ENCODE measurements at places on chromosomes 6 and 20.

DNA sequence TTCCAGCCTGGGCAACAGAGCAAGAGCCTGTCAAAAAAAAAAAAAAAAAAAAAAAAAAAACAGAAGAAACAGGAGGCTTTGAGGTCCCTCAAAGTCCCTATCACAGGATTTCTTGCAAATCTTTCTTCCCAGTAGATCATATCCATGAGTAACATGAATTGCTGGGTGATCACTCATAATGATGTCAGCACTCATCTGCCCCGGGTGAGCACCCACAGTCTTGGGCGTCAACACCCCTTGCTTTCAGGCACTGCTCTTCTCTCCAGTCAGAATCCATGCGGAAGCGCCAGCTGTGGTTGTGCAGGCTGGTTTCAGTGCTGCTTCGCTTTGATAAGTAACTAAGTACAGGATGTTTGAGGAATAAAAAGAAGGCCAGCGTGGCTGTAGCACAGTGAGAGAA is 40.2 kb upstream of the INSM1 start:
- no peak for DNase-seq

DNA sequence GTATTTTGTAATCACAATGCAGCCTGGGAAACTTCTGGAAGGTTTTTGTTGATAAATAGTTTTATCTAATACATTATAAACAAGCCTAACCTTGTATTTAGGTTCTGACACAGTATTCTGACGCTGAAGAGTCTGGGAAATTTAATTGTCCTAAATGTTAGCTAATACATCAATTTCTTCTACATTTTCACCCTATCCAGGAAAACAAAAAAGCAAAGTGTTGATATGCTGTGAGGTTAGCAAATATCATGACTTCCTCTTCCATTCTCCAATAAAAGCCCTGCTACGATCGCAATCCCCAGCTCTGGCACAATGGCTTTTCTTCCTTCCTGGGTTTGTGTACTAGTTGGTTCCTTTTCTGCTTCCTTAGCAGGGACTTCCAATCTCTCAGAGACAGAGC is at the start of gene C6orf58:
C6orf58 (plus strand) TSS at position 301 of the 400 bp plus-strand sequence; CDS start at position 313, 12 bp downstream.
- no peak for DNase-seq

GRCh38 chr6:7684076-7684475 is 41.8 kb upstream of the BMP6 start:
- no peak for DNase-seq

- DNase-seq, result peak; percentile 48
Observed at GRCh38 chr6:149934249-149935156, 7.3 kb upstream of the ULBP2 start.

- no peak for DNase-seq
Observed at GRCh38 chr6:11868392-11868791, 89.8 kb upstream of the ADTRP start.

DNA sequence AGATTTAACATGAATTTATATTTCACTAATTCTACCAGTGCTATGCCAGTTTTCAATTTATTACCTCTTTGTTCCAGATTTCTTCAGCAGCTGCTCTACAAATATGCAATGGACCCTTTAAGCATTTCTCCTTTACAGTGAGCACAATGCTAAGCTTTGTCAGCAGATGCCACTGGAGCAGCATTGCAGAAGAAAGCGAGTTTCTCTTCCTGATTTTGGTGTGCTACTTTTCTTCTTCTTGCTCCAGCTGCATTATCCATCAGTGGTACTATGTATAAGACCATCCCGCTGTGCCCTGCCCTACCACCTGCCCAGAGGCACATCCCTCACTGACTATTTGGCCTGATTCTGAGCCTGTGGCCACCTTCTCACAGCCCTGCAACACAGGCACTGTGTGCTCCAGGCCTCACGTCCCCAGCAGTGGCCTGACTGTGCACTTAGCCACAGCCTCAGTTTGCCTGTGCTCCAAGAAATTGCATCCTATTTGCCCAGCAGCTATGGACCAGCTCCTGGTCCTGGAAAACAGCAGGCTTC is 84.1 kb downstream of the TNFAIP3 start:
- DNase-seq, result no peak

DNA sequence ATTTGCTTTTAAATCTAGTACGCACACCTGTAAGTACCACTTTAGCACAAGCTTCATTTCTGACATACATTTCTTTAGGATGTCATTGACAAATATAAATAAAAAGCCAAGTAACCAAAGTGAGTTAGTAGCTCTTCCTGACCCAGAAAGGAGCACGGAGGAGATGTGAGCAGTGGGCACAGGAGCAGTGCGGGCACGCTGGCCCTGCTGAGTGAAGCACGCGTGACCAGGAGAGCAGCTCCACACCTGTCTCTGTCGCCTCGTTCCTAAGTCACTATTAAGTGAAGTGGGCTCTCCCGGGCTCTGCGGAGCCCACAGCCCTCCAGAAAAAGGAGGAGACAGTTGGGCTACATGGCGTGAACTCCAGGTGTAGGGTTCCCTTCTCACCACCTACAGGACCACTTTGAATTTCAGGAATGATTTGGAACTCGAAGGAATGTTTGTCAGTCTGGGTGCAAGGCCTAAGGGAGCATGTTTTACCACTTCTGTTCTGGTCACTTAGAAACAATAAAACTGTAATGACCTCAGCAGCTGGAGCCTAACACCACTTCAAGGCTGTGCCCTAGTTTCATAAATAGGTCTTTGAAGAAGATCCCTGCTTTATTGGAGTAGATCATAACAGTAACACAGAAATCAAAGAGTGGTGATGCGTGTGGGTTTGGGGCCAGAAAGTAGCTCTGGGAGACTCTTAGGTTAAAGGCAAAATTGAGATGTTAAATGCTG is 95.9 kb downstream of the FAM120B start:
- no peak for DNase-seq

GRCh38 chr6:123788319-123788718 is 15.3 kb upstream of the NKAIN2 start:
- DNase-seq, result no peak

DNA sequence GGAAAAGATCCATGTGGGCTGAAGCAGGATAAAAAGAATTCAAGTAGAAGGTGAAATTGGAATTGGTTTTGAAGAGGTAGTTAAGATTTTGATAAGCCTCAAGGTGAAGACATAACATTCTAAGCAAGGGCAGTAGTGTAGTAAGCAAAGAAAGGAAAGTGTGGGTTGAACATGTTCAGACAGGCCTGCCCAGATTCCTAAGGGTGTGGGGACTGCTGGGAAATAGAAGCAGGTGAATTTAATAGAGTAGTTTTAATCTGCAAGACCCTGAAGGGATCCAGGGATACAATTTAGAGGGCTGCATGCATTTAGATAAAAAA is 19.1 kb downstream of the TAB2 start:
- no peak for DNase-seq

- no peak for DNase-seq
Observed at GRCh38 chr6:114049367-114049966, 78.5 kb upstream of the HDAC2 start.

DNA sequence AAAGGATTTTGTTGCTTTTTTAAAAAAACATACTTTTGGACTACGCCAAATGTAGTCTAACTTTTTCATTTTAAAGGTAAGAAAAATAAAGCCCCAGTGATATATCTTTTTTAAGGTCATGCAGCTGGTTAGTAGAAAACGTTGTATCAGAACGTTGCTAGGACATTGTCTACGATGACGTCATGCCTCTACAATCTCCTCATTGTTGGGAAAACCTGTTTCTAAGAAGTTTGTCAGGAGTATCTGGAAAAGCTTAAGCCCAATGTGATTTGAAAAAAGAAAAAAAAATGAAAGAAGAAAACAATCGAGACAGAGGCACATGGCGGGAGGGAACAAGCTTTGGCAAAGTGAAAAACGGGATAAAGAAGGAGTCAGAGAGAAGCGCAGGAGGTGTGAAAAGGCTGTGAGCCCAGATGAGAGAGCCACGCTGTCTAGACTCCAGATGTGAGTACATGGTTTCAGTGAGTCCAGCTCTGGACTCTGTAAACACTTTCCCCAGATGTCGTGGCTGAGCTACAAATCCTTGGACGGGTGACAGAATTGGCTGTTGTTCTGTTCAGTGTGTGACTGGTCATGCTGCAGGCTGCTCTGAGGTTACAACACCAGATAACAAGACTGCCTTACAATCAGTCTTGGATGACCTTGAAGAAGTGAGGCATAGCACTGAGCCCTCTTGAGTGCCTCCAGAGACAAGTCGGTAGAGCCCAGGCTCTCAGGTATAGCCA is 656.7 kb upstream of the ID4 start:
- DNase-seq, result no peak

- DNase-seq, result no peak
Observed at GRCh38 chr6:137911675-137912191, 44.7 kb downstream of the TNFAIP3 start.

DNA sequence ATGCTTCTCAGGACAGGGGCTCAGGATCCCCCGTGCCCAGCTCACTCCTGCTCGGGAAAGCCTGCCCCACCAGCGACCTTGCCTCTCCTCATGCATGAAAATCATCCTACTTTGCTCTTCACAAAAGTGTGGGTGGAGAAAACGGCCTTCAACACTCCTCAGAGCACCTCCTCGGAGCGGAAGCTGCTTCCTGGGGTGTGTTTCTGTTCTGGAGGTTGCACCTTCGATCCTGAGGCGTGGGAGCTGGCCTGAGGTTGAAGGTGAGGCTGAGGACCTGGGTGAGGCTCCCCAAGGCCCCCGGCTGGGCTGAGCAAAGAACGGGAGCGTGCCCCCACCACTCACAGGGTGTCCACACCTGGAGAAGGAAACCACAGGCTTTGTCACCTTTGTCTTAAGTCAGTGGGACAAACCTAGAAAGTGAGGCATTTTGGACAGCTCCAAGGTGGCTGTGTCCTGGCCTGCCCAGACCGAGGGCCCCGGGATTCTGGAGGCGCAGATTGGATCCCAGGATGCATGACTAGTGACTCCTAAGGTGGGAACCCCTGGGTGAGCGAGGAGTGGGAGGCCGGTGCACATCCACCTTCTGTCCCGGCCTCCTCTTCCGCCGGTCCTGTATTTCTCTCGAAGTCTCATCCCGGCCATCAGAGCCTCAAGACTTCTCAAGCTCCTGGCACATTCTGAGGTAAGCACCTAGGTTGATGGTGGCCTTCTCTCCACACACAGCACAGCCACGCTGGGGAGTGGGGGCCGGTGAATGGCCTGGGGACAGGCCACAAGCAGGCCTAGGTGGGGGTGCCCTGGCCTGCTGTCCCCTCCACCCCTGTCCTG is 104.7 kb downstream of the TMEM242 start:
- no peak for DNase-seq

- DNase-seq, result no peak
Observed at GRCh38 chr6:114543696-114544095, 200.9 kb upstream of the HS3ST5 start.

DNA sequence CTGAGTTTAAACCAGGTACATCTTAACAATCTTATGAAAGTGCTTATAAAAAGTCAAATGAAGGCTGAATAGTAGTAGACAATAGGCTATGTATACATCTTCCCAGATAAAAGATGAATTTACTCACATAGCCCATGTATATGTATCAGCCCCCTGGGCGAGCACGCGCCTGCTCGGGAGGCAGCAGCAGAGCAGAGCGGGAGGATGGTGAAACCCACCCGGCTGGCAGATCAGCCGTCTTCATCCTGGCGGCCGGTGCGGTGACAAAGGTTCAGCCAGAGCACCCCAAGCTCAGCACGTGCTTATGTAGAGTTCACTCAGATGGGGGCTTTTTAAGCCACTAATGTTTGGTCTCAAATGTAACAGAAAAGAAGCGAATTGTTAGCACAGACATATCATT is 184.8 kb downstream of the KIF6 start:
- DNase-seq, result no peak

DNA sequence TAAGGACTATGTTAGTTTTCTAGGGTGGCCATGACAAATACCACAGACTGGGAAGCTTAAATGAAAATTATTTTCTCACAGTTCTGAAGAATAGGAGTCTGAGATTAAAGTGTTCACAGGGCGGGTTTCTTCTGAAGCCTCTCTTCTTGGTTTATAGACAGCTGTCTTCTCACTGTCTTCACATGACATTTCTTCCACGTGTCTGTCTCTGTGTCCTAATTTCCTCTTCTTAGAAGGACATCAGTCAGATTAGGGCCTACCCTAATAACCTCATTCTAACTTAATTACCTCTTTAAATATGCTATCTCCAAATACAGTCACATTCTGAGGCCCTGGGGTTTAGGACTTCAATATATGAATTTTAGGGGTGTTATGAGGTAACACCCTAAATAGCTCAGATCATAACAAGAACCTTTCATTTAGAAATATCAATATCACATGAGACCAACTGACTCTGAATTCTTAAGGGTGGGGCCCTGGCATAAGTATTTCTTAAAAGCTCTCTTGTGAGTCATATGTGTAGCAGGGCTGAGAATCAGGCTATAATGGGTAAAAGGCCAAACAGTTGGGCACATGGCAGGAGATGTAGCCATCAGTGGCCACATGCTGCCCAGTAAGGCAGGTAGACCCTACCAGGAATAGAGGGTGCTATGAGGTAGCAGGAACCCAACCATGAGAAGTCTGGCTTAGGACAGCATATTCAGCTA is 62.0 kb upstream of the TENT5A start:
- DNase-seq, result no peak

- DNase-seq, result no peak
Observed at GRCh38 chr20:52913650-52914387, 58.3 kb upstream of the TSHZ2 start.

DNA sequence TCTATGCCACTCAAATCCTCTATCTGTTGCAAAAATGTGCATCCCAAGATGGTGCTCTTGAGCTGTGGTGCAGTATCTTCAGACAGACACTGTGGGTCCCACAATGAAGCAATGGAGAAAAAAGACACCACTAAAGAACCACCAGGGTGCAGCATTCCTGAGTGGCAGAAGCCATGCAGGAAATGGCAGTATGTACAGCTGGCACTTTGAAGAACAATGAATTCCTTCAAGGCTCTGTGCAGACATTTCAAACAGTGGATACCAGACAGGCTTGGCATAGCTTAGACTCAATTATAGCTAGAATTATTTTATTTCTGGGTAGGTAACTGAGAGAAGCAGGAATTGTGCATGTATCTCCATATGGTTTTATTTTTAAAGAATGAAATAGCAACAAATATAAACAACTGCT is 24.0 kb upstream of the HDAC2 start:
- DNase-seq, result no peak

GRCh38 chr20:63617092-63617875 is 9.6 kb downstream of the GMEB2 start:
- DNase-seq, result no peak

DNA sequence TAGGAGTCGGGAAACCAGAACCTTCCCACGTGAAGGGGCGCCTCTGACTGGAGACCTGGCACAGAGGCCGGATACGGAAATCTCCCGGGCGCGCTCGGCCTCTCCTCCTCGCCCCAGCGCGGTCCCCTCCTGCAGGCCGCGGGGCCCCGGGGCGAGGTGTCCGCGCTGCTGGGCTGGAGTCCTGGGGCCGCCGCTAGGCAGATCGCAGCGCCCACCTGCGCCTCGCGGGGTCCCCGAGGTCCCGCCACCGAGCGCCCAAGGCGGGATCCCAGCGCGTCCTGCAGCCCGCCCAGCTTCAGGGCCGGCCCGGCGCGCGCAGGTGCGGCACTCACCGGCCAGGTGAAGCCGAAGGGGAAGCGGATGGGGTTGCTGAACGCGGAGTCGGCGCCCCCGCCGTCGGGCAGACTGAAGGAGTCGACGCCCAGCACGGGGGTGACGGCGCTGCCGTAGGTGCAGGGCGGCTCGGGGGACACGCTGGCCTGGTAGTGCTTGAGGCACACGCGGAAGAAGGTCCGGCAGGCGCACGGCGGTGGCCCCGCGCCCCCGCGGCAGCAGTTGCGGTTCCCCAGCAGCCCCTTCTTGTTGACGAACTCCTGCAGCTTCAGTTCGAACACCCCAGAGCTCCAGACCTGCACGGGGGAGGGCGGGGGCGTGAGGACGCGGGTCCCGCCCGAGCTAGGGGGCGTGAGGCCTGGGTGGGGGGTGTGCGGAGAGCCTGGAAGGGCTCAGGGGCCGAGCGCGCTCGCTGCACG is 1.5 kb downstream of the DLL1 start:
- no peak for DNase-seq

All from activated CD8-positive, alpha-beta memory T cell treated with anti-CD3 and anti-CD28 coated beads for 4 hours (primary cell).